ENCODE measurements at places on chromosomes 2 and 18. TPM values are rescaled to one million over a fixed set of nuclear protein-coding genes. Genes with fewer than 3 reads are reported as not detected.

Gene ZC3H6
- 7.9 TPM for total RNA-seq

Gene PRSS56
- 52.4 TPM for total RNA-seq

Gene REG3G
- not detected for total RNA-seq

Gene ELOA2
- not detected for total RNA-seq

Gene CCDC68
- total RNA-seq = not detected

Gene MC4R
- 0.19 TPM for total RNA-seq
